ENCODE measurements at places on chromosomes 3 and 15.

DNA sequence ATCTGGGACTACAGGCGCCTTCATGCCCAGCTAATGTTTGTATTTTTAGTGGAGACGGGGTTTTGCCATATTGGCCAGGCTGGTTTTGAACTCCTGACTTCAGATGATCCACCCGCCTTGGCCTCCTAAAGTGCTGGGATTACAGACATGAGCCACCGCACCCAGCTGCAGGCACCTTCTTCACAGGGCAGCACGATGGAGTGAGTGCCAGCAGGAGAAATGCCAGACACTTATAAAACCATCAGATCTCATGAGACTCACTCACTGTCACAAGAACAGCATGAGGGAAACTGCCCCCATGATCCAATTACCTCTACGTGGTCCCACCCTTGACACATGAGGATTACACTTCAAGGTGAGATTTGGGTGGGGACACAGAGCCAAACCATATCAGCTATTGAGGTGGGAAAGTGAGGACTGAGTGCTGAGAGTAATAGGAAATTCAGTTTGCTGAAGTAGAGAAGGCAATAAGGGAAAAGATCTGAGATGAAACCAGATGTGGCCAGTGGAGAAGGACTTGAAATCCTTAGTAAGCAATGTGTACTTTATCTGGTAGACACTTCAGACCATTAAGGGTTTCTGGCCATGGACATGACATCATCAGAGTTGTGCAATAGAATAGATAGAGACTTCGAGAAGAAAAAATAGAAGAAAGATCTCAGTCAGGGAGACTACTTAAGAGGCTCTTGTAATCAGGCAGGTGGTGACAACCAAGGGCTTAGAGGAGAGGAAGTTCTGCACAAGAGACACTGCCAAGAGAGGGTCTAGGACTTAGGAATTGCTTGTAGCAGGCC lies 18.1 kb upstream of the ATP13A5 start:
- DNase-seq: no peak

GRCh38 chr3:141257961-141258360 lies 26.3 kb downstream of the PXYLP1 start:
- no peak for DNase-seq

GRCh38 chr3:183493296-183494045 lies 62.0 kb downstream of the KLHL6 start:
- no peak for DNase-seq

DNA sequence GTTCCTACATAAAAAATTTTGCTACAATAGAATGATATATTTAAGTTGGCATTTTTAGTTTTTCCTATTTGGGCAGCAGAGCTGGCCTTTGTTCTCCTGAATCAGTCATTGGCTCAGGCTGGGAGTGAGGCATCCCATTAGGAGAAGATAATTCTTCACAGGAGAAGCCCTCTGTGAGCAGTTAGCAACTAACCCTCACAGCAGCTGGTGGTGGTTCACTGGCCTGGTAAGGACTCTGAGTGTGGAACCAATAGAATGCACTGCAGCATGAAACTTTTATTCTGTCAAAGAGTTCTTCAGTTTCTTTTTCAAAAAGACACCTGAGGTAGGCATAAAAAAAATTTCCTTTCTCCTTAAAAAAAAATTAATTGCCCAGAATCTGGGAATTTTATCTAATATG lies 562.6 kb downstream of the ZNF385D start:
- no peak for DNase-seq

DNA sequence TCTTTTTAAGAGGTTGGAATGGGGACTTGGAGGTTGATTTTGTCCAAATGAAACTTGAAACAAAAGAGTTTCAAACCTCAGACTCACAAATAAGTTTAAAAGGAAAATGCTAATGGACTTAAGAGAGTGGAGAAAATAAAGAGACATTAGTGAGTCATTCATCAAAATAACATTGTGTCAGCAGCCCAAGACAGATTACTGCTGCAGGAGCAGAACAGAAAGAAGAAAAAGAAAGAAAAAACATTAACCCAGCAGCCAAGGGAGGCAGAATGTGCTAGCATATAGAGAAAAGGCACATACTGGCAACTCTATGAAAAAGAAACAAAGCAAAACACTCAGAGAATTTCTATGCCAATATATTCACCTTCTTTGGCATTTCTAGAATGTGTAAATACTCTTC lies 42.6 kb downstream of the ADAMTS9 start:
- peak; percentile 10 for DNase-seq

- DNase-seq: no peak
These were observed 335.1 kb upstream of the THRB start for GRCh38 chr3:24829629-24830229.

DNA sequence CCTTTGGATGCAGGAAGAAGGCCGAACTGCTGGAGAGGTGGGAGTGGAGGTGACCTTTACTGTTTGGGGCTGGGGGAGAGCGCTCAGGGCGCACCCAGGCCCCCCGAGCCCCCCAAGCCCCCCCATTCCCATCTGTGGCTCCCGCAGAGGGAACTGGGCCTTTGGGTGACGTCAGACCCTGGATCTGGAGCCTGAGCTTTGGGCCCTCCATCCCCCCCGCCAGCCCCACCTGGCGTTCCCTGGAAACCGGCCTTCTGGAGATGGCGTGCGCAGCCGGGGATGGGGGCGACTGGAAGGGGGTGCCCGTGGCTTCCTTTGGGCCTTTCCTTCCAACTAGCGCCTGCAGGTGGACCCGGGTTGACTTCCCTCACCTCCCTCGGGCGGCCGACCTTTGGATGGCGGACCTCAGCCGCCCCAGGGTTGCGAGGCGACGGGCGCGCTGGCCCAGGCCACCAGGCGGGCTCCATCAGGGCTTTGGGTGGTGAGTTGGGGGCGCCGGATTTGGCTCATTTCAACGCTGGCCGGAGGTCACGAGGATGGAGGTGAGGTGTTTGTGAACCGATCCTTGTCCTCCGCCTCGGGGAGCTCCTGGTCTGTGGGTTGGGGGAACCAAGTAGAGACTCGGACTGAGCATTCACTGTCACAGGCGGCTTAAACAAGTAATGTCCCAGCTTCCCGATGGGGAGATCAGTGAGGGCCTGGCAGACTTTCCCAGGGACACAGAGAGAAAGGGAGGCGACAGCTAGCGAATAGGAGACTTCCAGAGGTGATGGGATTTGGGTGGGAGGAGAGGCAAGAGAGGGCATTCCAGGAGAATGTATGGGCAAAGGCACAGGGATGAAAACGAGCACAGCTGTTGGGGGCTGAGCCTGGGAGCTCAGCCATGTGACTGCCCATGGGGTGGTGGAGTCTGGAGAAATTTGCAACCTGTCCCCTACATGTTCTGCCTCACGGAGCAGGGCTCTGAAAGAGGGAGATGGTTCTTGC lies 709 bp downstream of the SCAMP5 start:
- no peak for DNase-seq

GRCh38 chr15:91911844-91912243 lies 58.3 kb downstream of the SLCO3A1 start:
- DNase-seq: no peak

- no peak for DNase-seq
These were observed 141.5 kb upstream of the BFSP2 start for GRCh38 chr3:133258358-133258757.

- no peak for DNase-seq
These were observed 73.5 kb downstream of the PPM1L start for GRCh38 chr3:160829486-160830009.
